ENCODE measurements at places on chromosomes 3 and 15. TPM values are rescaled to one million over a fixed set of nuclear protein-coding genes. Genes with fewer than 3 reads are reported as not detected.

- no peak for DNase-seq
Observed at GRCh38 chr3:64491843-64492242, 196.0 kb downstream of the ADAMTS9 start.

- peak; percentile 63 for DNase-seq
Observed at GRCh38 chr3:143536817-143537535, 311.3 kb downstream of the SLC9A9 start.

GRCh38 chr15:90893175-90894090 is 9.1 kb downstream of the FES start:
- no peak for DNase-seq

GRCh38 chr3:86938416-86939105 is 52.4 kb downstream of the VGLL3 start:
- peak; percentile 77 for DNase-seq

- DNase-seq: no peak
Observed at GRCh38 chr3:97121386-97121785, 307.0 kb downstream of the EPHA6 start.

DNA sequence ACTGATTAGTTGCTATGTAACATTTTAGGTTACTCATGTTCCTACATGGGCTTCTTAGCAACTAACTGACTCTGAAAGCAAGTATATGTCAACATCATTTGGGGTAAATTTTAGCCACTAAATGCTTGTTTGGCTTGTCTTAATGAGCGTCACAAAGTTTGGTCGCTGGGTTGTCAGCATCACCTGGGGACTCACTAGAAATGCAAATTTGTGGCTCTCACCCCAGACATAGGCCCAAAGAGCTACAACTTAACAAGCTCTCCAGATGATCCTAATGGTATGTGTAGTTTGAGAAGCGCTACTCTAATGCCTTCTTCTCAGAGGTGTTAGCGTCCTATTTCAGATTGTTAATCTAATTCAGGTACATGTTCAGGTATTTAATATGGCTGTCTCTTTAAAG is 32.7 kb upstream of the CPOX start:
- DNase-seq: no peak

DNA sequence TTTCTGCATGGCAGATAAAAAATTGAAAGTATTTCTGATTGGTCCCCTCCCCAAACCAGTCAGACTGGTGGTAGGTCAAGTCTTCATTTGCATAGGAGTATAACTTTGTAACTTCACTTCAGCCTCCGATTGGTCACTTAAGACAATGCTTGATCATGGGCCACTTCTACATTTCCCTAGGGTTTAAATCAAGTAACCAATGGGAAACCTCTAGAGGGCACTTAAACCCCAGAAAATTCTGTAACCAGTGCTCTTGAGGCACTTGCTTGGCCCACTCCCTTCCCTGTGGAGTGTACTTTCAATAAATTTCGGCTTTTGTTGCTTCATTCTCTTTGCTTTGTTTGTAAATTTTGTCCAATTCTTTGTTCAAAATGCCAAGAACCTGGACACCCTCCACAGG is 225.5 kb downstream of the ARPP21 start:
- DNase-seq: no peak

- peak; percentile 52 for DNase-seq
Observed at GRCh38 chr15:70882361-70882760, 9.9 kb downstream of the THAP10 start.

DNA sequence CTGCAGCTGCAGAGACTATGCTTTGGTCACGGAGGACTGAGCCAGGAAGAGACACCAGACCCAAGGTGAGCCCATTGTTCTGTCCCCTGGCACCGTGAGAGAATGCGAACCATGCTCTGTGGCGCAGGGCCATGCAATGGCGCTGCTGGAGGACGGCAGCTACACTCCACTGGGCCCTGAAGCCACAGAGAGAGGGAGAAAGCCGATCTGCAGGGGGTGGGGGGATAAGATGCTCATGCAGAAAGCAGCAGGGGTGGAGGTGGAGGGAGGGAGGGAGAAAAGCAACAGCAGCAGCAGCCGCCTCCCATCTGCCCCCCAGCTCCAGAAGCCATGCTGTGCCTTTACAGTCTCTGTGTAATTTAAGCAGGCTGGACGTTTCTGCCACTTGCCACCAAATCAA is 5.3 kb downstream of the BDH1 start:
- no peak for DNase-seq

DNA sequence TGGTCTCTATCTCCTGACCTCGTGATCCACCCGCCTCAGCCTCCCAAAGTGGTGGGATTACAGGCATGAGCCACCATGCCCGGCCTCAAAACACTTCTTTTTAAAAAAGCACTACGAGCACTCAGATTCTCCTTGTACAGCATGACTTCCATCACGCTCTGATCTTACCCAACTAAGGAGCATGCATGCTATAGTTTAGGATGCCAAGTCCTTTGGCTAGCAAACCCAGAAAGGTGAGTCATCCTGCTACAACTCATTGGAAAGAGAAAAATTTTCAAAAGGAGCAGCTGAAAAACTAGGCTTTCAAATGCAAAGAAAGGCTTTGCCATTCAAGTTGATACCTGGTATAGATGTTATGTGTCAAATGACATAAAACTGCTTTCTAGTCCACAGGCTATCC is 70.3 kb upstream of the PRICKLE2 start:
- DNase-seq: peak; percentile 90

DNA sequence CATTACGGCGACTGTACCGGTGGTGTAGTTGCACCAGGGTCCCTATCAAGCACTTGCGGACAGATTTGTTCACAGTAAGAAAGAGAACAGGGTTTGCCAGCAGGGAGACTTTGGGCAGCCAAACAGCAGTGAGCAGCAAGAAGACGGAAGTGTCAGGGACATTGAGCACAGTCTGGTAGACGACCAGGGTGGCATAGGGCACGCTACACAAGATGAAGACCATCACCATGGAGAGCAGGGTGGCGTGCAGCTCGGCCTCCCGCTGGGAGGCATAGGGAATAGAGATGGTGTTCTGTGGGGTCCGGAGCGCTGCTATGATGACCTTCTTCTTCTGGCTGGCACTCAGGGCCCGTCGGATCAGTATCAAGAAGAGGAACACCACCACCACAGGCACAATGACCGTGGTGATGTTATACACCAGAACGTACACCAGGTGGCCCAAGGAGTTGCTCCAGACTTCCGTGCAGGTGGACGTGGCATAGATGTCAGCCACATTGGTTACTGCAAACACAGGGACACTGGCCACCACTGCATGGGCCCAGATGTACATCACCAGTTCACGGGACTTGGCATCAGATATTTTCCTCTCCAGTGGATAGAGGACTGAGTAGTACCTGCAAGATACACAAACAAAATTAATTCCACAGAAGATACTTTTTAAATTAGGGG is 19.1 kb upstream of the FSIP1 start:
- DNase-seq: no peak

DNA sequence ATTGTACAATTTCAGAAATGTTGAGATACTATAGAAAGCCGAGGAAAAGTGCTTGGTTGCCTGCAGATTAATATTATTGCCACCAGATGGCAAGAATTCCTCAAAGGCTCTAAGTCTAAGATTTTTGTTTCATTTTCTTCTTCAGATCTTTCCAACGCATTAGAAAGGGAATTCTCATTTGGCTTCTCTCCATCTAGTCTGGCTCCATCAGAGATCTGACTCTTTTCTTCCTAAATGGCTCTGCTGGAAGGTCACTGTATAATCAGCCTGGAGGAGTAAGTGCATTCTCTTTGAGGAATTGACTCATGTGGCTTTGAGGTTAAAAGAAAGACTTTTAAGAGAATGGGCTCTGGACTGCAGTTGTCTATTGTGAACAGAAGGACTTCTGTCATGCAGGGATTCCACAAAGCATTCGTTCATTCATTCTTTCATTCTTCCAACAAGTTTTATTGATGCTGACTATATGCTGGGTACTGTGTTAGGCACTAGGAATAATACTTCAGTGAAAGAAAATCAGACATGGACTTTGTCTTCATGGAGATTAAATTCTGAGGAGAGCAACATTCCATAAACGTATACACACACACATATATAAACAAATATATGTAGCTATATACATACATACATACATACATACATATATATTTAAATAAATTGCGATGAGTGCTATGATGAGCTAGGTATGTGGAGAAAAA is 55.3 kb downstream of the SLC28A2 start:
- DNase-seq: peak; percentile 65

DNA sequence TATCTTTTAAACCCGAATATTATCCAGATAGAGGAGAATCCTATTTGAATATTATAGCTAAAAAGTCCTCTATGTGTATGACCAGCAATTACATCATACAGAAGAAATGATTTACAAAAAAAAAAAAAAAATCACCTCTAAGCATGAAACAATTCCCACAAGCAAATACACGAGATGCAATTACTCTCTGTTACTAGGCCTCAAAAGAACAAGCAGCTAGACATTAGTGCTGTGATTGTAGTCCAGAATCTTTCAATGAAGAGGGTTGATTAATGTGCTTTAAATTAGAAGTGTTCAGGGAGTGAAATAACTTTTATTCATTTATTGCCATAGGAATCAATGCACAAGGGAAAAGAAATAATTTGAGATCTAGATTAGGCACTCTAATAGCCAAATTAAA is 1379.5 kb upstream of the GBE1 start:
- DNase-seq: no peak

- DNase-seq: no peak
Observed at GRCh38 chr15:80012060-80012726, 41.2 kb upstream of the BCL2A1 start.

- no peak for DNase-seq
Observed at GRCh38 chr15:85615930-85616329, 178.8 kb downstream of the KLHL25 start.

GRCh38 chr3:71035314-71035713 is 548.2 kb downstream of the FOXP1 start:
- peak; percentile 77 for DNase-seq

DNA sequence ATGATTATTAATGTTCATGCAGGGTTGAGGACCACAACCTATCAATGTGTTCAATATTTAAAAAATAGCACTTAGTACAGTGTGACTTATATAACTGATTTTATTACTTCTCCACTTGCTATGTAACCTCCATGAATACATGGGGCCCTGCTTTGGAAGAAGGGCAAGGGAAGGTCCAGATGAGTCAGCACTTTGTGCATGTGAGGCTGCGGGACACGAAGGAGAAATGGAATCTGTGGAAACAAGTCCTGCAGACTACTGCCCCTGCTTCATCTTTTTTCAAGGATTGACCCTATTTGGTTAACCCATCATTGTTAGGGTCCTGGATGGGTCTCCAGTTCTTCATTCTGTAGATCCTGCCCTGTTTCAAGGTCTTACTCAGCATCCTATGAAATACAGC is 1.6 kb downstream of the NXPE3 start:
- DNase-seq: peak; percentile 85

DNA sequence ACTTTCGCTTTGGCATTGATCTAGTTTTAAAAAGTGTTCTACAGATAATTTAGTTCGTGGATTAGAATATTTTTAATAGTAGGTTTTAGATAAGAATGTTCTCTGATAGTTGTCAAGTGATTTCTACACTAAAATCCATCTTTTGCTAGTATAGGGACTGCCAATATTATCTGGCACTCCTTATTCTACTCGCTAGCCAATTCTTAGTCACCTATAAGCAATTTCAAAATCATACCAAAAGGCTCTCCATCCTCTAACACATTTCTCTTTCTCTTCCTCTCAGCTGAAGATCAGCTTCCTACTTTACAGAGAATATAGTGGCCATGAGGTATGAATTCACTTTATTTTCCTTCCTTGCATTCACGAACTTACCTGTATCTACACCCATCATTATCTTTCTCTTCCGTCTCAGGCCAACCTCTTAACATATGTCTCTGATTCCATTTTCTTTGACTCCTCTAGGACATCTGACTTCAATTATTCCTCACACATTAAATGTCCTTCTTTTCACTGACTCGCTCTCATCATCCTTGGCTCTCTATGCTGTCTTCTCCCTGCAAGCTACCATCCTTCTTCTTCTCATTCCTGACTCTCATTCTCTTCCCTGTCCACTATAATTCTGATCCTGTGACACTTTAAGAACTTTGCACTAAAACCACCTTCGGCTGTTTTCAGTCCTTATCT is 35.5 kb downstream of the C3orf80 start:
- DNase-seq: no peak

DNA sequence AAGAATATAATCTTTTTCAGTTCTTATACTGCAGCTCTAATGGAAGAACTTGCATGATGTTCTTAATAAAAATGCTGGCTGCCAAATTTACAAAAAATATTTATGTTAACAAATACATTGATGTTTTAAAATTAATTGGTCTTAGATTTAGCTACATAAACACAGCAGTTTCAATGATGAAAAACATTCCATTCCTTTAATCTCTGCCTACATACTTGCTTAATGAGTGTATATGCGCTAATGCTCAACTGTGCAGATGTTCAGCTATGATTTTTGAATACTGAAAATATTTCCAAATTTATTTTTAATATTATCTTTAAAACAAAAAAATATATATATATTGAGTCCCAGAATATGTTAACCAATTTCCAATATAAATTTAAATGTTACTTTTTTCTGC is 867.4 kb downstream of the ROBO1 start:
- DNase-seq: peak; percentile 47

DNA sequence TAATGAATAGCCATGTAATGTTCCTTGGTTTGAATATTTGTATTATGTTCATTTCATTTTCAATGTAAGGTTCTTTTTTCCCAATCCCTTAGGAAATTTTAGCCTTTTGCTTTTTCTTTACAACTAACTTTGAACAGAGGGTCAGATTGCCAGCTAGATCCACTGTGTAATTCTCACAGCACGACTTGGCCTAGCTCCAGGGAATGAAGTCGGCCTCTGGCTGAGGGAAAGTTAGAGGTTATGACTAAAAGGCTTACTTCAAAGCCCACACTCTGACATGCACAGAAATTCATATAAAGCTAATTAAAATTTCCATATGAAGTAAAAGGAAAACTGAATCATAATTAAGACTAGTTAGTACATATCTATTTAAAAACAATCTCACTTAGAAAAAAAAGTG is 38.7 kb downstream of the ROBO1 start:
- peak; percentile 41 for DNase-seq

DNA sequence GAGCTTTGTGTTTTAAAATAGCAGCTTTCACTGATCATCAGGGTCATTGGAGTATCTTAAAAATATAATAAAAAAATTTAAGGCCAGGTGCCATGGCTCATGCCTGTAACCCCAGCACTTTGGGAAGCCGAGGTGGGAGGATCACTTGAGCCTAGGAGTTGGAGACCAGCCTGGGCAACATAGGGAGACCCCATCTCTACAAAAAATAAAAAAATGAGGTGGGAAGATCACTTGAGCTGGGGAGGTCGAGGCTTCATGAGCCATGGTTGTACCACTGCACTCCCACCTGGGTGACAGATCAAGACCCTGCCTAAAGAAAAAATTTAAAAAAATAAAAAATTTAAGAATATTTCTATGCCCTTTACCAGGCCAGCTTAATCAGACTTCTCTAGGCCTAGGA is 1.5 kb downstream of the HMCES start:
- DNase-seq: no peak

SIDT1 gene
- total RNA-seq: not detected

RASSF1 gene
- 26.5 TPM for total RNA-seq

LYZL4 gene
- total RNA-seq: not detected

CHP1 gene
- 101 TPM for total RNA-seq

SLC24A5 gene
- total RNA-seq: not detected

OR5H2 gene
- not detected for total RNA-seq
